ENCODE measurements at places on chromosomes 4 and X.

DNA sequence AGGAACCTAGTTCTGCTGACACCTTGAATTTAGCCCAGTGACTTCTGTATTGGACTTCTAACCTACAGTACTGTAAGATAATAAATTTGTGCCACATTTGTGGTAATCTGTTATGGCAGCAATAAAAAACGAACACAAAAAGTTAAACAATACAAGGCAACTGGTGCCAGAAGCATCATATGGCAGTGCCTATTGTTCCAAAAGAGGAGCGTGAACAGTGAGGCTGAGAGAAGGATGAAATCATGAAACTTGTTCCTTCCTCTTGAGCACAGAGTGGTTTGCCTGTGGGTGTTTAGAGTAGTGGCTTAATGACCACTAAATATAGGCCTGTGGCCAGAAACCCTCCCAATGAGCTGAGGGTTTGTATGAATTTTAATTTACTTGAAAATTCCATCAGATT is 69.7 kb upstream of the PGRMC2 start:
- DNase-seq = no peak

DNA sequence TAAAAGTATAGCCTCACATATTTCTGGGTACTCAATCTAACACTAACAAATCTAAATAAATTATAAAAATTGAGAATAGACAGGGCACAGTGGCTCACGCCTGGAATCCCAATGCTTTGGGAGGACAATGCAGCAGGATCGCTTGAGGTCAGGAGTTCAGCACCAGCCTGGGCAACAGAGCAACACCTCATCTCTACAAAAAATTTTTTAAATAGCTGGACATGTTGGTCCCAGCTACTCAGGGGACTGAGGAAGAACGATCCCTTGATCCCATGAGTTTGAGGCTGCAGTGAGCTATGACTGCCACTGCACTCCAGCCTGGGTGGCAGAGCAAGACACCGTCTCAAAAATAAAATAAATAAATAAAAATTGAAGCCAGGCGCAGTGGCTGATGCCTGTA is 192.7 kb downstream of the LRBA start:
- no peak for DNase-seq

GRCh38 chr4:26424838-26425237 is 65.4 kb downstream of the CCKAR start:
- DNase-seq = no peak

DNA sequence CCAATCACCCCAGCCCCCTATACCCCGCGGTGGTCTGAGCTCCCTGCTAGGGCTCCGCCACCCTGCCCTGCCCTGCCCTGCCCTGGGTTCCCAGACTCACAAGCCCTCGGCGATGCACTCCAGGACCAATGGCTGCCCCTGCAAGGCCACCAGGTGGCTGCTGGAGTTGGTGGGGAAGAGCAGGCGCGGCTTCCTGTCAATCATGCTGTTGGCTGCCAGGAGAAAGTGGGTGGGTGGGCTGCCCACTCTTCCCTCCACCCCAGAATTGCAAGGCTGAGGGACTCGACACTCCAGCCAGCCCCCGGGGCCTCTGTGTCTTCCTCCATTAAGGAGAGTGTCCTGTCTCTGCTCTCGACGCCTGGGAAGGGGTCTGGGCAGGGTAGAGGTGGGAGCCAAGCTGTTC is 15.7 kb downstream of the L1CAM start:
- DNase-seq = no peak

DNA sequence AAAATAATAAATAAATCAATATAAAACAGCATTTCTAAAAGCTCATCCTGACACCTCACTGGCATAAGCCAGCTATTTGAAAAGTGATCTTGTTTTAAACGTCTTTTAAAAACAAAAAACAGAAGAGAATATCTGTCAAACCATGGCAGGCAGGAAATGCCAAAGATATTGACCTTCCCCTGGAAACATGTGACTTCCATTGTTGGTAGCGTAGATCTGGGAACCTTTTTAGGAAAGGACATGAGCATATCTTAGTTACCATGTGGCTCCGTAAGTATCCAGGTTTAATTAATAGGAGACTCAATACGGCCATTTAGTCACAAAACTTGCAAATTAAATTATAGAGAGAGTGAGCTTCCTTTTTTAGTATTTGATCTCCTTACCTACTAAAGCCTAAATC is 83.0 kb upstream of the KLHL4 start:
- DNase-seq = no peak

GRCh38 chr4:6380746-6381410 is 91.5 kb downstream of the PPP2R2C start:
- DNase-seq = no peak

DNA sequence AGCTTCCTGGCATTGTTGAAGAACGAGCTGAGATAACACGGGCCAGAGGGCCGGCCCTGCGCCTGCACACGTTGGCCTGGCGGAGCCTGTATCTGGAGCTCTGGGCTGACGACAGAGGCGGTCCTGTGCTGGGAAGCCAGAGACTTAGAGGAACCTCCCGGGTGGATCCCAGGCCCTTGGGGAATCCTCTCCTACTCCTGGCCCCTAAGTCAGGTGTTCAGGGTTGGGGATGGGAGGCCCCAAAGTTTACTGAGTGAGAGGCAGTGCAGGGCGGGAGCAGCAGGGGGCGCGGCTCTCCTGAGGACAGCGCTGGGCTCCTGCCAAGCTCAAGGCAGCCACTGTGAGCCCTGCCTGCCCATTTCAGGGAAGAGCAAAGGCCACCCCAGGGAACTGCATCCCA is 2.5 kb upstream of the HTRA3 start:
- DNase-seq = peak; percentile 44

GRCh38 chr4:139540161-139540560 is 15.9 kb downstream of the SETD7 start:
- no peak for DNase-seq

DNA sequence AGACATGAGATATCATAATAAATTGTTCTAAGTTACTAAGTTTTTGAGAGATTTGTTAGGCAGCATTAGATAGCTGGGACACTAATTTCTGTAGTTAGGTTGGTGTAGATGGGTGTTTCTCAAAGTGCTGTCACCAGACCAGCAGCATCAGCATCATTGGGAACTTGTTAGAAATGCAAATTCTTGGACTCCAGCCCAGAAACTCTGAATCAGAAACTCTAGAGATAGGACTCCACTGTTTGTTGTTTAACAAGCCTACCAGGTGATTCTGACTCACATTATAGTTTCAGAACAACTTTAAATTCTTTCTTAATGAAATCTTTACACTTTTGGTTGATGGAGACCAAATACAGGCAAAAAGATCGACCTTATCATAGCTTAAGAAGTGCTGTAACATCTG is 173.7 kb downstream of the PABPC4L start:
- DNase-seq = peak; percentile 90

DNA sequence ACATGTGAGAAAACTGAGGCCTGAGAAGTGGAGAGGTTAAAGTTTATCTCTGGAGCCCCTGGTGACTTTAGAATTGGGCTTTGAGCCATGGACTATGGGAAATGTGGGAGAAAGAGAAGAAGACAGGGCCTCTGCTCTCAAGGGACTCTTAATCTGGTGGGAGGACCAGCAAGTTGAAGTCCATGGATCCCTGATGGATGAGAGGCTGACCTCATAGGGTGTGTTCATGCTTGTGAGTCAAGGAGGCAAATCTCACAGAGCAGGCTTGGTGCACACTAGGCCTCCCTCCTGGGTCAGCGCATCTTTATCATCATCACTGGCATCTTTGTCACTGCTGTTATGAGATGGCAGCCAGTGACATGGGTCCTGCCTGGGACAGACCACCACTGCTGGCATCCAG is 211.9 kb downstream of the AFAP1 start:
- peak; percentile 53 for DNase-seq

DNA sequence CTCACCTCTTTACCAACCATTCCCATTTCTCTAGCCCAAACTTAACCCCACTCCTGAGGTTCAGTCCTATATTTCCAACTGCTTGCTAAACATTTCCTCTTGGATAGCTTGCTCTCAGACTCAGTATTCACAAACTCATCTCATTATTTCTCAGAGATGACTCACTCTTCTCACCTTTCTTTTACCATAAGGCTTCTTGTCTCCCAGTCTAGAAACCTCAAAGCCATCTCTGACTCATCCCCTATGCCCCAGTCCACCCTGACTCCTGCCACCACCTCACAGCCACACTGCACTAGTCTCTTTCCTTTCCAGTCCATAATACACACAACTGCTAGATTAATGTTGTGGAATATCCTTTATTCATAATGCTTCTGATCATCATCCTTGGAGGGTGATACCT is 4.8 kb downstream of the FRMPD3 start:
- peak; percentile 18 for DNase-seq

All from NCI-H226 (cell line).